ENCODE measurements at places on chromosomes 3 and 15. TPM values are rescaled to one million over a fixed set of nuclear protein-coding genes. Genes with fewer than 3 reads are reported as not detected.

Gene NAALADL2
- total RNA-seq = not detected

DNA sequence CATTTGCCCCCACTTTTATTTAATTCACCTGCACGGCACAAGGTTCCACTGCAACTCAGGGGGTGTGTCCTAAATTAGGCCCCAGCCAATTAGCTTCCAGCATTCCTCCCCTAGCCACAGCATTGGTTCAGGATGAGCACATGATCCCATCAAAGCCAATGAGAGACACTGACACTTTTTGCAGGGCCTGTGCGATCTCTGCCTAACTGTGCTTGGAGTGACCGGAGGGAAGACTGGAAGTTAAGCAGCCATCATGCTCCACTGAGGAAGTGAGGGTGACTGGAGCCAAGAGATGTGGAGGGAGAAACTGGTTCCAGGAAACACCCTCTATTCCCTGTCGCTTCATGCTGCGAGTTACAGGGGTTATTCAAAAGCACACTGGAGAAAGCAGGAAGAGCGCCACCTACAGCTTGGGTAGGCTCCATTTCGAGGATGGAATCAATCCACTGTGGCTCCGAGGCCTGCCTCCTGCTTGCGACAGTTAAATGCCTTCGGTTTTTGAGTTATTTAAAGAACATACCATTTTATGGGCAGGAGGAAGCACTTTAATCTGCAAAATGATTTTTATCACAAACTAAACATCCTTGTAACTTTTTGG, 122.2 kb upstream of the WNT5A start:
- no peak for DNase-seq

- no peak for DNase-seq
Observed at GRCh38 chr15:78168608-78169007, 19.4 kb downstream of the IDH3A start.

GRCh38 chr3:175535351-175535750, 676.2 kb downstream of the NAALADL2 start:
- DNase-seq = no peak

DNA sequence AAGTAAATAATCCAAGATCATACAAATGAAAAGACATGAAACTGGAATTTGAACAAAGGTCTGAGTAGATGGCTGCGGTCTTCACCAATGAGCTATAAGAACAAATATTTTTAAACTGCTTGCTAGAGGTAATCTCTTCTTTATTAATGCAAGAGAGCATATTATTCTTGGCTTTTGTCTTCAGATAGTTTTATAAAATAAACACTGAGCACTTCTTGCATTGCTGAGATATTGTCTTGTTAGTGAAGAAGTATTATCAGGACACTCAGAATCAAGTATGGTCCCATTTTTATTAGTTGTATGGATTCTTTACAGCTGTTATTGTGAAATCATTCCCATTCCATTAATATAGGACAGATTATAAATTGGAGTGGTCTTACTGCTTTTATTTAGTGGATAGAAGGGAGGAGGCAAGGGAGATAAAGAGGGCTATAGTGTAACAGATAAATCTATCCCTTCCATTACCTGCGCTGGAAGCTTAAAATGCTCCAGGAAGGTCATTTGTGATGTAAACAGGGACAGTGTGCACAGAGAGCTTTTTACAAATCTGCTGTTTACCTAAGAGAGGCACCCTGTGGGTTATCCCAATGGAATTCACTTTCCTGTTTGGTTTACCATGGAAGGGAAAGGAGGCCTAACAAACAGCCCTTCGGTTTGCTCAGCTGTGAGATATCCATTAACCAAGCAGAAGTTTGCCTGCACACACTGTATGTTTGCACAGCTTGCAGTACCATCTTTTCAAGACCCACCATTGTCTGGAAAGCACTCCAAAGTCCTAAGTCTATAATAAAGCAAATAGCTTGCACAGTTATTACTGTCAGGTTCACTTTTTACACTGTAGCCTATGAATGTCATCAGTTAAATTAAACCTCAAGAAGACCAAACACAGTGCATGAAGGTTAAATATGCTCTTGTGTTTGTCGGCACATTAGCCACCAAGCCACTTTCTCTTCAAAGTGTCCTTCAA, 347.7 kb upstream of the TGFBR2 start:
- DNase-seq = no peak

GRCh38 chr15:73282567-73283365, 86.0 kb downstream of the HCN4 start:
- no peak for DNase-seq

Gene DLEC1
- total RNA-seq = 3.8 TPM

DNA sequence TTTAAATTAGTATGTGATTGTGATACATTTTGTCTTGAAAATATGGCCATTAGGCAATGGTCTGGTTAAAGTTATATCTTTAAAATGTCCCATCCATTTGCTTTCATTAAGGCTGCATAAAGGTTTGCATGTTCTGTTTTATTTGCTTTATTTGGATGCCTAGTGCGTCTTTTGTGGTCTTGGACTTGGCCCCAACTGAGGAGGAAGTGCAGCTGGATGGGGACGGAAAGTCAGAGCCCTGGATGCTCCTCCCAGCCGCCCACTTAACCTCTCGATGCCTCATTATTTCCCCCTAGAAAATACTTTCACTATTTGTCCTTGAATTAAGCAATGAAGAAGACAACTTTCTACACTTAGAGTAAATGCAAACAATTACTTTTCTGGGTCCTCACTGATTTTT, 898.2 kb downstream of the MCTP2 start:
- DNase-seq = no peak

DNA sequence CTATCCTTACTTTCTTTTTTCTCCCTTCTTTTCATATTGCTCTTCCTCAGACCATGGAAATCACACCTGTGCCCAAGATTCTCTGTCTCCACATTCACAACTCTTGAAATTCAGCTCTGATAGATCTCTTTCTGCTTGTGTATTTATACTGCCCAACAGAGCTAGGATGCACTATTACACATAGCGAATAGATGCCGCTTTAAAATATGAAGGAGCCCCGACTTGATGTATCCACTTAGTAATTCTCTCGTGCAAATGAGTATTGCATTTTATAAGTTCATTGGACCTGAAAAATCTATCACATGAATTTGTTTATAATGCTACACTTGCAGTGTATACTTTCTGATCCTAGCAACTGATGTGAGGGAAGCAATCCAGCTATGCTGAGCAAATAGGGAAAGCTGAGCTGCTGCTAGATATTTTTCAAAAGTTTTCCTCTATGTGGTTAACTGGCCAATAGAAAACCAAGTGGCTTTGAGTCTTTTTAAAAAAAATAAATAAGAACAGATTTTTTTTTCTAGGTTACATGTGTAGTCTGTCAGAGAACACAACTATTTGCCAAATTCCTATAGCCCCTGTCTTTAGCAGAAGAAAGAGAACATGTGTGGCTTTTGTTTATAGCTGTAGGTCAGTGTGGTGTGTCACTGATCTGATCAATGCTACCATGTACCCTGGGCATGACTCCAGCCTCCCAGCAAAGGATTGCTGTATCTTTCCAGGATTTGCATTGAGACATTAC, 64.3 kb upstream of the LEKR1 start:
- DNase-seq = no peak

Gene SERPINI2
- not detected for total RNA-seq

Gene CA12
- not detected for total RNA-seq

DNA sequence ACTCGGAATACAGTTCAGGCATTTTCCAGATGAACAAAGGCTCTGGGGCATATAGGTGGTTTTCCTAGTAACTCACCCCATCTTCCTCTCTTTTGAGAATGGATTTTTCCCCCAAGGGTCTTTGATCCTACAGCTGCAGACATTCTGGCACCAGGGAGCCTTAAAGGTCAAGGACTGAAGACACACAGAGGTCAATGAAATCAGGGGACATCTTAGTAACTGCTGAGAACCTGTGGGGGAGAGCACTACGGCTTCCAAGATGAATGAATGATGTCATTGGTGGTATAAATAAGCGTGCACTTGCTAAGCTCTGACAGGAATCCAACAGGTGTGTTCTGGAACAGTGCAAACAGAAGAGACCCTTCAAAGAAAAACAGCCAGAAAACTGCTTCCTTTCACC, 36.3 kb downstream of the TMEM212 start:
- DNase-seq = no peak

GRCh38 chr3:59308684-59309083, 258.9 kb upstream of the CFAP20DC start:
- DNase-seq = no peak

DNA sequence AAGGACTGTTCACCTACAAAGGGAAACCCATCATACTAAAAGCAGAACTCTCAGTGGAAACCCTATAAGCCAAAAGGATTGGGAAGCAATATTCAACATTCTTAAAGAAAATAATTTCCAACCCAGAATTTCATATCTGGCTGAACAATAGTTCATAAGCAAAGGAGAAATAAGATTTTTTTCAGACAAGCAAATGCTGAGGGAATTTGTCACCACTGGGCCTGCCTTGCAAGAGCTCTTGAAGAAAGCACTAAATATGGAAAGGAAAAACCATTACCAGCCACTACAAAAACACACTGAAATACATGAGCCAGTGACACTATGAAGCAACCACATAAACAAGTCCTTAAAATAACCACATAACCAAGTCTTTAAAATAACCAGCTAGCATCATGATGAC, 28.9 kb upstream of the DCBLD2 start:
- no peak for DNase-seq

Gene NXPE3
- 23.6 TPM for total RNA-seq

Gene GOLGA8B
- 252 TPM for total RNA-seq

DNA sequence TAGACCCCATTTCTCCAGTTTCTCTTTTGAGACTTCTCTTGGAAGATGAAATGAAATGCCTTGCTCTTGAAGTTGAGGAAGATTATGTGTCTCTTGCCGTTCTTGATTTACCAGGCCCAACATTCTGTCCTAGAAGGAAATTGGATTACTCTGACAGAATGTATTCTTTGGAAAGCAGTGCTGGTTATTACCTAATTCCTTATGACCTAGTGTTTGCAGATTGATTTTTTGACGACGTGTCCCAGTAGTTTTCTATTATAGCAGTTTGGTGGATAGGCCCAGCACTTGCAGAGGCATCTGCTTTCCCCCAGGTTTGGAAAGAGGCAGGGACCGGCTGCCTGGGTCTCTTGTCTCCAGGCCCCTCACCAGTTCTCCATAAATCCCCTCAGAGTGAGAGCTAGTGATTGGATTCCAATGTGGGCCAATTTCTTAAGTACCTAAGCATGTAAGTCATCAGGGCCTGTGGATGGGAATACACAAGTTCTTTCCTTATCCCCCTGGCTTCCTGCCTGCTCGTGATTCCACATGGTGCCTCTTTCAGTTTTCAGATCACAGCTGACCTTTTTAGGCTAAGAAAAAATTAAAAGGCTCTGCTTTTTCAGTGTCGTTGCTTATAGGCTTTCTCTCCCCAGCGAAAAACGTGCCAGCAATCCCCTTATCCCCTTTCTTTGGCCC, 50.2 kb downstream of the EPHB3 start:
- DNase-seq = no peak

Measured in activated CD4-positive, alpha-beta memory T cell treated with anti-CD3 and anti-CD28 coated beads, Interleukin-2, amount 10 ng/mL, durations not matched to agents 7 days and 5 days (primary cell).